GM23248 (cell line): ENCODE measurements at places on chromosomes 2 and 18.

DNA sequence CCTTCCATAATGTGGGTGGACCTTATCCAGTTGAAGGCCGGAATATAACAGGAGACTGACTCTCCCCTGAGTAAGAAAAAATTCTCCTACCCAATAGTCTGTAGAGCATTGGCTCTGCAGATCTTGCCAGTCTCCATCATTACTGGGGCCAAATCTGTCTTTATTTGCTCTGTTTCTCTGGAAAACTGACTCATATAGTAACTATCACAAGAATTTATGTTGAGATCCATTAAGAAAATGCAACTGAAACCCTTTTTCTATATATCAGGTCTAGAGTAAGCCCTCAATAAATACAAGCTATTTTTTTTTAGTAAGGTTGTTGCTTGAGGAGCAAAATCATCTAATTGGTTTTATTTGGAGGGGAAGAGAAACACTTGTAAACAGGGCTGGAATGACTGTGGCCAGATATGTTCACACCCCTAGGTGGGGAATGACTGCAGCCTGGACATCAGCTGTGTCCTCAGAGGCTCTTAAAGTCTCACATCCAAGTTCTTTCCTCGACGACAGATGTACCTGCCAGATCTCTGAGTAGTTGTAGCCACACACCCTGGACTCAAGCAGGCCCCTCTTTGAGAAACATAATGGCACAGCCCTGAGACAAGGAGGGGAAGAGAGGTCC lies 339.7 kb downstream of the TNS1 start:
- peak; percentile 59 for DNase-seq
- H3K36me3 ChIP-seq = no peaks in the 10 kb centered on the region
- no peak overlapping the region for H3K4me3 ChIP-seq
- peak overlapping the region; percentile 28; the same call in 1 of the 2 replicates for H3K27ac ChIP-seq
- H3K4me1 ChIP-seq = peaks cover 55% of the 10 kb centered on the region

DNA sequence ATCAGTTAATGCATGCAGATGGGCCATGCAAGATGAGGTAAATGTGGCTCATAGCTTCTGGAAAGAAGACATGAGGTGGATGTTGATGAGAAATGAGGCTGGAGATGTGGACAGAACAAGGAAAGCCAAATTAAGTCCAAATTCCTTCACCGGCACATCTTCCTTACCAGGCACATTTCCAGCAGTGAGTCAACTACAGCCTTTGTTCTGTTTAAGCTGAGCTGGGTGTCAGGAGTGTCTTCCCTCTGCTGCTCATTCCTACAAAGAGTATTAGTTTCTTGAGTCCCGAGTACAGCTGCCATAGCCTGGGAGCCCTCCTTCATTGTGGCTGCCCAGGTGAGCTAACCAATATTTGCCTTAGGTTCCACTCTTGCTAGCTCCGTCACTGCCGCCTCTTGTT lies 945.0 kb downstream of the SLC4A3 start:
- H3K4me3 ChIP-seq = no peak overlapping the region
- DNase-seq = peak; percentile 83
- no peaks in the 10 kb centered on the region for H3K36me3 ChIP-seq
- no peak overlapping the region for H3K27ac ChIP-seq
- H3K4me1 ChIP-seq = peaks cover 9% of the 10 kb centered on the region

DNA sequence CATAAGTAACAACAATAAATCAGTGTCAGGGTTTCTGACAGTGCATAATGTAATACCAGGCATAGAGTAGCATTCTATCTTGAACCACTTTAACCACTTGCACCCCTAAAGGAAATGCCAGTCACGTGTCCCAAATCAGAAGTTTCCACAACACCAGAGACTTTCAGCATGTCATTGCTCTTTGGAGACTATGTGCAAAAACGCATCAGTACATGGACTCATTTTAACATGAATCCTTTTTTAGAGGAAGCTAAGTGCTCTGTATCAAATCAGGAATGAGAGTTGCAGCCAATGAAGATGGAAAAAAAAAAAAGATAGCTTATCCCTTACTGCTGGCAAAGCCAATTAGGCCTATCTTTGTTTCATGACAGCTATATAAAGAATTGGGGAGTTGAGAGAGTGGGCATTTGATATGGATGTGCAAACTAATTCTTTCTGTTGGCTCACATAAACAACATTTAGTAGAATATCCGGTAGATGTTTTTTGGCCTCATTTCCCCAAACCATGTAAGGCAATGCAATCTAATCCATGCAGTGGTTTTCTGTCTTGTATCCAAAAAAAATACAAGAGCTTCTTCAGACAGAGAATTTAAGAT lies 353.1 kb downstream of the IRS1 start:
- H3K4me1 ChIP-seq = peaks cover 28% of the 10 kb centered on the region
- H3K27ac ChIP-seq = no peak overlapping the region
- H3K36me3 ChIP-seq = no peaks in the 10 kb centered on the region
- peak; percentile 34 for DNase-seq

- H3K36me3 ChIP-seq = no peaks in the 10 kb centered on the region
- H3K4me1 ChIP-seq = no peaks in the 10 kb centered on the region
- DNase-seq = no peak
- H3K27ac ChIP-seq = no peak overlapping the region
- no peaks in the 10 kb centered on the region for H3K27me3 ChIP-seq
- H3K4me3 ChIP-seq = no peak overlapping the region
Measured at GRCh38 chr2:54247115-54247514, 8.9 kb downstream of the TSPYL6 start.

DNA sequence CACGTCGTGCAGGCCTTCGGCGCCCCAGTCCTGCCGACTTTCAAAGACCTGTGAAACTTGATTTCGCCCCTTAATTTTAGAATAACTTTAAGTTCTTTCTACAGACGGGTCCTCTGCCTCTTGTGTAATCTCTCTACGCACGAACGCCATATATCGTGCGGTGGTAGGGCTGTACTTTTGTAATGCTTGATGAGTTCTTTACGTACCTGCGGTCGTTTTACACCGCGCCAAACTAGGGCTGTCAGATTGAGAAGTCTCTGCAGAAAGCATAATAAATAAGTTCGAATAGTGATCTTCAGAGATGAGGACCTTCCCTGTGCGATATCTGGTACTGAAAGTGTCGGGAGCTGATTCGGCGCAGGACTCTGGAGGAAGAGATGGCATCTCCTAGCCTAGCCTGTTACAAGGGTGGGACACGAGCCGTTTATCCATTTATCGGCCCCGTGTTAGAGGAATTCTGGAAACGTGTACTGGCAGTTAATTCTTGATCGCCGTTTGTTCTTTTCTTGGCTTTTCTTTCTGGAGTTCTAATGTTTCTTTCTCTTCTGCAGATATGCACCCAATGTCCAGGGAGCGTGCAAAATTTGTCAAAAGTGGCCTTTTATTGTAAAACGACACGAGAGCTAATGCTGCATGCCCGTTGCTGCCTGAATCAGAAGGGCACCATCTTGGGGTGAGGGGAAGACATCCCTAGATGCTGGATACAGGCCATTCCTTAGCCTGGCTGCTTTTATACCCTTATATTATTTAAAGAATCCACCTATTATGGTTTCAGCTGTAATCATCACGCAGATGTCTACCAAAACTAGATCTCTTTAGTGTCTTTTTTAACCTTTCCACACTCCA lies 781 bp upstream of the SLC5A6 start:
- H3K27me3 ChIP-seq = no peaks in the 10 kb centered on the region
- H3K36me3 ChIP-seq = no peaks in the 10 kb centered on the region; the same call in 1 of the 2 replicates
- peak overlapping the region; percentile 98 for H3K27ac ChIP-seq

GRCh38 chr2:38557217-38557616 lies 45.5 kb downstream of the HNRNPLL start:
- no peak overlapping the region for H3K27ac ChIP-seq
- DNase-seq = no peak
- peaks cover 17% of the 10 kb centered on the region for H3K36me3 ChIP-seq

GRCh38 chr2:44388877-44389276 lies 27.1 kb downstream of the CAMKMT start:
- H3K27ac ChIP-seq = no peak overlapping the region
- H3K4me1 ChIP-seq = no peaks in the 10 kb centered on the region
- no peak for DNase-seq
- no peaks in the 10 kb centered on the region for H3K27me3 ChIP-seq
- H3K4me3 ChIP-seq = no peak overlapping the region

GRCh38 chr2:174967691-174968260 lies 37.4 kb downstream of the CHN1 start:
- H3K27ac ChIP-seq = no peak overlapping the region
- peak; percentile 32 for DNase-seq
- no peaks in the 10 kb centered on the region for H3K27me3 ChIP-seq
- peaks cover 51% of the 10 kb centered on the region for H3K4me1 ChIP-seq
- no peak overlapping the region for H3K4me3 ChIP-seq
- H3K36me3 ChIP-seq = no peaks in the 10 kb centered on the region

DNA sequence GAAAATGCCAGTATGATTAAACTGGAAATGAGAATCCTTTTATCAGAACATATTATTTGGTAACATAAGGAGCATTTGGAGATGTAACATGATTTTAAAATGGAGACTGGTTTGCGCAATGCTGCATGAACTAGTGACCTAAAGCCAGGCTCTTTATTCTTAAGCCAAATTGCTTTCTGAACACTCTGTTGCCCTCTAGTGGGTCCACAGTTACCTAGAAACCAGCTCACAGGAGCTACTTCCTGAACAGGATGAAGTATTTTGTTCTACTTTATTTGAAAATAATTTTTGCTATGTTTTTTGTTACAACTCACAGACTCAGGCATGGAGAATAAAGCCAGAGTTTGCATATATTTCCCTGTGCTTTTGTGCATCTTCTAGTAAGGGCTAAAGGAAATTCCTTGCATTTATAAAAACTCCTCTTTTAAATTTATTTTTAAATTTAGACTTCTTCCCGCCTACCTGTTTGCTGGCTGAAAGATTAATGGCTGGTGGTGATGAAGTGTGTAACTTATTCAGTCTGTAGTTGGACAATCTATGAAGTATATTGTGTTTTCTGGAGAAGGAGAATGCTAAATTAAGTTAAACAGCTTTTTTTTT lies 146.7 kb downstream of the PARD3B start:
- no peak overlapping the region for H3K27ac ChIP-seq
- no peaks in the 10 kb centered on the region for H3K27me3 ChIP-seq
- H3K4me1 ChIP-seq = peaks cover 27% of the 10 kb centered on the region

DNA sequence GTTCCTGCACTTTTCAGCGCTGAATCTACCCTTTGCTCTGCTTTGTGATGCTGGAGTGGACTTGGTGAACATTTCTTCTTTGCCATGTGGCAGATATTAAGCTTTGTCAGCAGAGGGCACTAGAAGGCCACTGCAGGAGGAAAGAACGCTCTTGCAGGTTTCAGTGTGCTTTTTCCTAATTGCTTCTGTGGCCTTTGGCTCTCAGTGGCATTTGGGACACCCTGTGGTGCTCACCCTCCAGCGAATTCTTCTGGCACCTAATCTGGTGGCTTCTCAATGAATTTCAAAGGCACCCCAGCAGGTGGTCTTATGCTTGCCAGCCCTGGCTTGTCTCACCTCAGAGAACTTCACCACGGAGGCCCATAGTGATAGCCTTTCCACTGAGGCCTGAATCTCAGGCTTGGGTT lies 146.7 kb downstream of the MYO3B start:
- no peak overlapping the region for H3K4me3 ChIP-seq
- no peaks in the 10 kb centered on the region for H3K4me1 ChIP-seq
- H3K27ac ChIP-seq = no peak overlapping the region
- DNase-seq = peak; percentile 61
- H3K27me3 ChIP-seq = no peaks in the 10 kb centered on the region
- H3K36me3 ChIP-seq = no peaks in the 10 kb centered on the region

DNA sequence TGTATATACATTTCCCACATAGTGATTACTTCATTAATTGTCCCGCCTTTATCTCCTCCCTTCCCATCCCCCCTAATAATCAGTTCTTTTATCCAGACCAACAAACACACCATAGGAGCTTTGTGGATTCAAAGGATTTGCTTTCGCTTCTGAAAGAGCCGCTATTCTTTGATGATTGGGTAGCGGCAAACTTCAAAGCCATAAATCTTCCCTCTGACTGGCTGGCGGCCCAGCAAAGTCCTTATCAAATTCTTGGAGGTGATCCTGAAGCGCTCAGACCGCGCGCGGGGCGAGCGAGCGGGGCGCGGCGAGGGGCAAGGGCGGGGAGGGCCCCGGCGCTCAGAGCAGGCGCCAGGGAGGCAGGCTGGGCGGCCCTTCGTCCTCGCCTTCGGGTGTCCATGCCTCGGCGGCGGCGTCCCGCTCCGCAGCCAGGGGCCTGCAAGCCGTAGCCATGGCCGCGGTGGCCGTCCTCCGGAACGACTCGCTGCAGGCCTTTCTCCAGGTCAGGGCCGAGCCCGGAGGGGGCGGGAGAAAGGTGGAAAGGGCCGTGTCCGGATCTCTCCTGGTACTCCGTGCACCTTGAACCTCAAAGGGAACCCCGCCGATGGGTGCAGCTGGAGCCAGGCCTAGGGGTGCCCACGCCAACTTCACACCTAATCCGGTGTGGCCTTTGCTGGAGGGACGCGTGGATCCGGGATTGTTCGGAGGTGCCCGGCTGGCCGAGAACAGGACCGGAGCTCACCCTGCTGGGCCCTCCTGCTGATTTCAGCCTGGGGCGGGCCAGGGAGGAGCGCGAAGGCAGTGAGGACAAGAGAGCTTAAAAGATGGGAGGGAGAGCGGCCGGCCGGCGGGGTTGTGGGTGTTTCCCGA lies at the start of gene SP5:
TSS of gene SP5 (plus strand) at position 276 of the 870 bp plus-strand sequence. CDS start at position 452, 176 bp downstream.
- H3K27ac ChIP-seq = no peak within 1 kb of the TSS
- H3K4me3 ChIP-seq = peak within 1 kb of the TSS; percentile 64
- no peaks in the 10 kb centered on the region for H3K36me3 ChIP-seq
- peaks cover 92% of the 10 kb centered on the region for H3K27me3 ChIP-seq
- H3K4me1 ChIP-seq = no peaks in the 10 kb centered on the region

GRCh38 chr18:9189491-9189890 lies 52.9 kb downstream of the ANKRD12 start:
- no peak overlapping the region for H3K4me3 ChIP-seq
- no peak overlapping the region for H3K27ac ChIP-seq

DNA sequence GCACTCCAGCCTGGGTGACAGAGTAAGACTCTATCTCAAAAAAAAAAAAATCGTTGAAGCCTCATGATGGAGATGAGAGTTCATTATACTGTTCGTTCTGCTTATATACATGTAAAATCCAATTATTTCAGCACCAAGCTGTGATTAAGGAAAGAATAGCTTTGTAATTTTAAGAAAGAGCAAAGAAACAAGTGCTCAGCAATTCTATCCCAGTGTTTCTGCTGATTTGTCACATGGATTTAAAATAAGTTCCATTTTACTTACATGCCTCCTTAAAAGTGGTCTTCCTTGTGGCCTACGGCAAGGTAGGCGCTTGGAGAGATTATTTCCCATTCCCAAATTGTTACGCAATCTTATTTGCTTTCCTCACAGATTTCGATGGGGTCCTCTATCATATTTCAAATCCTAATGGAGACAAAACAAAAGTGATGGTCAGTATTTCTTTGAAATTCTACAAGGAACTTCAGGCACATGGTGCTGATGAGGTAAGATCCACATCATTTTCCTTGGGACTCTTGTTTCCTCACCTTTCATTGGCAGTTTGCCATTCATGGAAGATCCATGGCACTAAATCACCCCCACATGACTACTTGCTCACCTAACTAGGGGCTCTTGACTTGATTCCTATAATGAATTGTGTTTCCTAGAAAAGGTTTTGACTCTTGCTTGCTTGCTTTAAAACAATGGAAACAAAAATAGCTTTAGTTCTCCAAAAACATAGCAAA lies 11.5 kb downstream of the ARPC2 start:
- H3K36me3 ChIP-seq = peaks cover 74% of the 10 kb centered on the region
- H3K27ac ChIP-seq = peak overlapping the region; percentile 57
- peaks cover 53% of the 10 kb centered on the region for H3K4me1 ChIP-seq
